ENCODE measurements at places on chromosomes 5 and 9. TPM values are rescaled to one million over a fixed set of nuclear protein-coding genes. Genes with fewer than 3 reads are reported as not detected.
A peak's percentile ranks its signal among the peaks of the same experiment; 100 is the strongest.

GRCh38 chr9:122151267-122151828, 8.2 kb downstream of the NDUFA8 start:
- DNase-seq = no peak

- DNase-seq = no peak
These were observed 109.9 kb upstream of the IFNE start for GRCh38 chr9:21592063-21592338.

DNA sequence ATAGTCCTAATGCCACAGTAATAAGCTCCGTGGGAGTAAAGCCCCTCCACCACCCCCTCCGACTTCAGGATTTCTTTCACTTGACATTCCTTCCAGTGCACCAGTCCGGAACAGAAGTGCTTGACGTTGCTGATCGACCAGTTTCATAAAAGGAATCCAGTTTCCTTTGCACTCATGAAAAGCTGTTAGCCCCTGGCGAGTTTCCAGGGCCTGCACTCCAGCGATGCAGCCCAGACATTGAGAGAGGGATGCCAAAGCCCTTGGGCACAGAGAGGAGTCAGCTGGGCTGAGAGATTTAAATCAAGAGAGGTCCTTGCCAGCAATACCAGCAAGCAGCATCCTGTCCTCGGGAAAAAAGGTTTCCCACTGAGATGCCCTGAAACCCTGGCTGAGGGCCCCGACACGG, 170.1 kb downstream of the GABBR2 start:
- no peak for DNase-seq

- no peak for DNase-seq
These were observed 46.3 kb downstream of the PHF2 start for GRCh38 chr9:93622691-93623090.

- DNase-seq = no peak
These were observed 129.2 kb upstream of the FST start for GRCh38 chr5:53350991-53351770.

GRCh38 chr9:92666912-92667532, 2.9 kb downstream of the IPPK start:
- DNase-seq = no peak

DNA sequence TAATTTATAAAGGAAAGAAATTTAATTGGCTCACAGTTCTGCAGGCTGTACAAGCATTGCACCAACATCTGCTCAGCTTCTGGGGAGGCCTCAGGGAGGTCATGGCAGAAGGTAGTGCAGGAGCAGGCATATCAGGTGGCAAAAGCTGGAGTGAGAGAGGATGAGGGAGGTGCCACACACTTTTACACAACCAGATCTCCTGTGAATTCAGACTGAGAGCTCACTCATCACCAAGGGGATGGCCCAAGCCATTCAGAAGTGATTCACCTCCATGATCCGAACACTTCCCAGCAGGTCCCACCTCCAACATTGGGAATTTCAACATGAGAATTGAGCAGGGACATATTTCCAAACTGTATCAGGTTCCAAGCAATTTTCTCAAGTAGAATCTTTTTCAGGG, 84.7 kb upstream of the BRINP1 start:
- no peak for DNase-seq

- DNase-seq = no peak
These were observed 546.1 kb downstream of the ZNF608 start for GRCh38 chr5:124200381-124200780.

GRCh38 chr5:82911910-82912309, 165.3 kb downstream of the TMEM167A start:
- DNase-seq = no peak

DNA sequence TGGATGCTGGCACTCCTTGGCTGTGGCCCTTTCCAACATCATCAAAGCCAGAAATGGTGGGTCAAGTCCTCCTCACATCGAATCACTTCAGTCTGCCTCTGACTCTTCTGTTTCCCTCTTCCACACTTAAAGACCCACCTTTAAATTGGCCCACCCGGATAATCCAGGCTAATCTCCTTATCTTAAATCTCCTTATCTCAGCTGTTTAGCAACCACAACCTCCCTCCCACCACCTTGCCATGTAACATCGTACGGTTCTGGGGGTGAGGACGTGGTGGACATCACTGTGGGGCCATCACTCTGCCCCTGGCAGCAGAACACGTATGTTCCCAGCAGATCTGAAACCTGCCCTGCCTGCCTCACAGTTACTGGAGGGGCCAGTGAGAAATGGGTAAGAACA, 11.5 kb downstream of the IGFBPL1 start:
- DNase-seq = no peak

DNA sequence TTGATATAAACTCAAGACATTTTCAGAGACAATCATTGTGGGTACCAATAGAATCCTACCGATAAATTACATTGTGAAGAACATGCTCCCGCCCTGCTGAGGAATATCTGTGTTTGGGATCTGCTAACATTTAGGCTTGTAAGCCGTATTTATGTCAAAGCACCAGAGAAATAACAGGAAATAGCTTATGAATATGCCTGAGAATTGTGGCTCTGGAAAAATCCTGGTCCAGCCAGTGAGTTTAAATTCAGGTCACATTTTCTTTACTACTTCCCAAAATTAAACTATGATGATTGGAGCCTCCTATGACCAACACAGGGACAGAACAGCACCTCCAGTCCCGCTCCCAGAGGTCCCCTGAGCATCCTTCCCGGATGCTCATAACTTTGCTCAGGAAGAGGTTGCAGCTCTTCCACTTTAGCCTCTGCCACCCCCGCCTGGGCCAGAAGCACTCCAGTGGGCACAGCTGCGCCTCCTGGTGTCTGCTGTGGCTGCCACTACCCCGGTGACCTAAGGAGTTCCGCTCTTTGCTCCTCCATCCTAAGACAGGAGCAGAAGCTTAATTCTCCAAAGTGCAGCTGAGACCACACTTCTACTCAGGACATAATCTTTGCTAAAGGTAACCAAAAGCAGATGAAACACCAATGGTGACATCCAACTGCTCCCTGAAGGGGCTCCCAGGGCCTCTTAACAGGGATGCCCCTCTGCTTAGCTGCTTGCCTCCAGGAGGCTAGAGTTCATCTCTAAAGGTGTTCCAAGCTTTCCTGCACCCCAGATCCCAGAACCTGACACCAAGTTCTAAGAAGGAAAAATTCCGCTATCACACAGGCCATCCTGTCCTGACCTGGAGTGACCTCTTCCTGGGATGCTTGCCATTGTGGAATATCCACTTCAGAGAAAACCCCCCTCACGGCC, 58.8 kb downstream of the SLC1A1 start:
- peak; percentile 68 for DNase-seq

- DNase-seq = no peak
These were observed 155.1 kb upstream of the NR4A3 start for GRCh38 chr9:99666571-99666970.

DNA sequence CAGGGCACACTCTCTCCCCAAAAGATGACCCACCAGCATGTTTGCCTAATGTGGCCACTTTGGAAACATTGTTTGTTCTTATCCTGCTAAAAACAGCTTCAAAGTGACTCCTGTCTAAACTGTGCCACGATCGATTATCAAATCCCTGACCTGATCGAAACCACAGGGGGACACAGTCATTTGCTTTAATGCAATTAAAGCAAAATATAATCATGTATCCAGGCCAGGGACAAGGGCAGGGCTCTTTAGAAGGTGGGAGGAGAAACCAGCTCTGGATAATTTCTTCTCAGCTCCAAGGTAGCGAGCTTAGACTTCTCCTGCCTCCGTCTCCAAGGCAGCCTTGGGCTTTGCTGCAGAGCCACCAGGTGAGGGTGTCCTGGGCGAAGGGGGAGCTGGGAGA, 95.0 kb upstream of the HAND1 start:
- DNase-seq = no peak

- no peak for DNase-seq
These were observed 34.9 kb upstream of the RPS23 start for GRCh38 chr5:82313016-82313415.

DNA sequence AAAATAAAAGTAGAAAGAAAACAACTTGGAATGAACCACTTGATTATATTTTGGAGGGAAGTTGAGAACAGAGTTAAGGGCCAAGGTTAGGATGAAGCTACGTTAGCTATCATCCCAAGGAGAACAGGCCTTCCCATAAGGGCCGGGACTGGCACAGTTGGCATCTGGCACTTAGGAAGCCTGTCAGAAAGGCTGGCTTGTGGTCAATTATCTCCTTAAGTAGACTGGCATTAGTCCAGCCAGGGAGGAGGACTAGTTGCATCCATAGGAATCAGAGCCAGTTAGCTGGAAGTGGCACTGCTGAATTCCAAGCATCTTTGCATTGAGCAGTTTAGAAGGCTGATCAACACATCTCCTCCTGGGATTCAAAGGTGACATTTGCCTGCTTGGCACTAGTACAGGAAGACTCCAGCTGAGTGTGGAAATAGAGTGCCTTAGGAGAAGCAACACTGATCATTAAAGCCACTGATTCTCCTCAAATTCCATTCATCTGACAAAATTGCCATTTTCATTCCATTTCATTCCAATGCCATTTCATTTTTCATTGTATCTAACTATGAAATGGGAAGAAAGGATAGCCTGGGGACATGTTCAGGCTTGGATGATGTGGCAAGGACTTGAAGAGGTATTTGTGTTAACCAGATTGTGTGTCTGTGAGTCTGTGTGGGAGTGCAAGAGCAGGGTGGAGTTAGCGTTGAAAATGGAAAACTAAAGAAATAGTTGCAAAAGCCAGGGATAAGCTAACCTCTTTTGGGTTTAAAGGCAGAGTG, 5.5 kb downstream of the FOXB2 start:
- no peak for DNase-seq

DNA sequence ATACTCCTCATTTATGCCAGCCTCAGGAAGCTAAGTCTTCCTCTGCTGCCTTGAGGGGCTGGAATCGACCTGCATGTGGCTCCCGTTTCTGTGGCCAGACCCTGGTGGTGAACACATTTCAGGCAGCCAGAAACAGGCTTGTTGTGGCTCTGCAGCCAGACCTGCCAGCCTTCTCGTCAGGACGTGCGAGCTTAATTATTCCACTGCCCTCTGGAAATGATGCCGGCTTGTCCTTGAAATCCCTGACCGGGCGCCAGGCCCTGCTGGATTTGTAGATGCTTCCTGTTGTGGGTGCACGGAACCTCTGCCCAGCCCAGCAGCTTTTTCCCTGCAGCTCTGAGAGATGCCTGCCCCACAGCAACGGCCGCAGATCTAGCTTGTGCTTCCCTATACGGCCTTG, 41.6 kb downstream of the PDZD2 start:
- DNase-seq = no peak

DNA sequence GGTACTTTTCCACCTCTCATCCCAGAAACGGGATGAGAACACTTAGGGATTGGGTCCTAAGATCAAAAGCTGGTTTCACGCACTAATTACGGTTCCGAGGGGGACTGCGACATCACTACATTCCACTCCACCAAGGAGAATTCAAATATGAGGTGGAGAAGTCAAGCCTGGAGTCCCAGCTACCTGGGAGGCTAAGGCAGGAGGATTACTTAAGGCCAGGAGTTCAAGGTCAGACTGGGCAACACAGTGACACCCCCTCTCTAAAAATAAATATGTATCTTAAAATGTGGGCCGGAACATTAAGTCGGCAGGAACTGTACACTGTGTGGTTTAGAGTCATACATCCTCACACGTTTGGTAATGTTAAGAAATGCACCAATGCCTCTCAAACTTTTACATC, 1.6 kb downstream of the GOLGA2 start:
- DNase-seq = no peak

DNA sequence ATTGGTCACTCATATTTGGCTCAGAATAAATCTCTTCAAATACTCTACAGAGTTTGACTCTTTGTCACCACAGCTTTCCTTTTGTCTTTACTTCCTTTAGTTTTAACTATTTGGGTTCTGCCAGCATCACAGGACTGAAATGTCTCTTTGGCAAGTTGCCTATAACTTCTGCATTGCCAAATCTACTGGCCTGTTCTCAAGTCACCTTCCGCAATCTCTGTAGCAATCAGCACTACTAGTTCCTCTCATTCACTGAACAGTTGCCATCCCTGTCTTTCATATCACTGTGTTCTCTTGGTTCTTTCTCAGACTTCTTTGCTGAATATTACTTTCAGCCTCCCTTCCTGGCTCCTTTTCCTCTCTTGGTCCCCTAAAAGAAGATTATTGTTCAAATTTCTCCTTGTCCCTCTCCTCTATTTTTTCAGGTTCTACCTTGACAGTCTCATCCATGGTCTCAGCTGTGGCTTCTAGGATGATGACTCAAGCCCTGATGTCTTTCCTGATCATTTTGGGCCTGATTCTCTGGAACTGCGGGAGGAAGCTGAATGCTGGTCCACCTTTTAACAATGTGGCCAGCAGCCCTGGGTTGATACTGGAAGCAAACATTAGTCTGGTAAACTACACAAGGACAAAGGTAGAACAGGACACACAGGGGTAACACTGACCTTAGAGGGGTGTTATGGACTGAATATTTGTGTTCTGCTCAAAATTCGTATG, 44.0 kb upstream of the LIFR start:
- no peak for DNase-seq

DNA sequence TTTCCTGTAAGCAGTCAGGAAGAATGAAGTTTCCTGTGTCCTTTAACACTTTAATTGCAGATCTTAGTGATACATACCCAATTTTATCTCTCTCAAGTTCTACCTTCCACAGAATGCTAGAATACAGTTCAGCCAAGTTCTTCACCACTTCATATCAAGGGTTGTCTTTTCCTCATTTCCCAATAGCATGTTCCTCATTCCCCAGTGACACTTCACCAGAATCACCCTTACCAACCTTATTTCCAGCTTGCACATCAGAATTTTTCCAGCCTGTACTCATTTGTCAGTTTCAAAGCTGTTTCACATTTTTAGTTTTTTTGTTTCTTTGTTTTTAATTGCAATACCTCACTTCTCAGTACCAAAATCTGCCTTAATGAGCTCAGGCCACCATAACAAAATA, 126.1 kb downstream of the ESM1 start:
- DNase-seq = no peak

DNA sequence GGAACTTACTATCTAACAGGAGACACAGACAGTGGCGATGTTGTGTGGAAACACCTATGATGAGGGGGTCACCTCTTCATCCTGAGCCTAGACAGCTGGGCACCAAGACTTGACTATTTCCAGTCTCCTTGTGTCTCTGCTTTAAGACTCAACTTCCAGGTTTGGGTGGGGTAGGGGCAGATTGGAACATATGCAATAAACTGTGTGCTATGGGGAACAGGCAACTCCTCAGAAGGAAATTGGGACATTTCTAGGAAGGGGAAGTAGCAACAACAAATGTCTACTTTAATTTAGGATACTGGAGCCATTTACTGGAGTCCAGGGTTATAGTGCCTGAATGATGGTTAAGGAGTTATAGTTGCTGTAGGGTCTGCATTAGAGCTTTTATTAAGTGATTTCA, 57.3 kb downstream of the FGF18 start:
- DNase-seq = no peak

The SPATA31A6 gene
- not detected for total RNA-seq

The SPOCK1 gene
- 1.4 TPM for total RNA-seq

The FREM1 gene
- total RNA-seq = 0.85 TPM

The GGTA1 gene
- total RNA-seq = not detected

The PTGER4 gene
- total RNA-seq = 0.07 TPM

The BARHL1 gene
- 0.07 TPM for total RNA-seq

The HMHB1 gene
- total RNA-seq = not detected

All from H7 (cell line).